ENCODE measurements at places on chromosomes 5 and 9. TPM values are rescaled to one million over a fixed set of nuclear protein-coding genes. Genes with fewer than 3 reads are reported as not detected.

The SKP2 gene
- total RNA-seq: 42.2 TPM

The PCA3 gene
- total RNA-seq: under 0.01 TPM

The HTR4 gene
- not detected for total RNA-seq

The GHR gene
- 0.30 TPM for total RNA-seq

The DEPDC1B gene
- total RNA-seq: 17.3 TPM

The C9orf78 gene
- total RNA-seq: 32.2 TPM
